ENCODE measurements at places on chromosomes 4 and X. TPM values are rescaled to one million over a fixed set of nuclear protein-coding genes. Genes with fewer than 3 reads are reported as not detected.

GRCh38 chrX:723781-724180 is 93.2 kb downstream of the SHOX start:
- peaks cover 10% of the 10 kb centered on the region for H3K4me1 ChIP-seq
- no peaks in the 10 kb centered on the region for H3K27me3 ChIP-seq
- DNase-seq = no peak
- no peak overlapping the region for H3K4me3 ChIP-seq
- H3K27ac ChIP-seq = no peak overlapping the region
- H3K36me3 ChIP-seq = no peaks in the 10 kb centered on the region

DNA sequence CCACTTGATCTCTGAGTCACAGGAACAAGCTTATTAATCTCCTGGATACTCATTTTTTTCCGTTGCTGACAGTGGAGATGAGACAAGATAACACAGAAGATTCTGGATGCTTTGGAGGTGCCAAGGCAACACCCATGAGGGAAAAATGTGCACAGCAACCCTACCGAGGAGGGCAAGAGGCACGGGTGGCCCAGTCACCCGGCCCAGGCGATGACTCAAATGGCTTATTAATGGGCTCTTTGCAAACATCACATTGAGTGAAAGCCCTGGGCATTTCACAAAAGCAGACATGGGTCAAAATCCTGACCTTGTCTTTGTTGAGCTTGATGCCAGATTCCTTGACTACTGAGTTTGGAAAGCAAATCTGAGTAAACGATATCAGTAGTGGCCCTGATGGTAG is 315.1 kb downstream of the STK32B start:
- no peaks in the 10 kb centered on the region for H3K36me3 ChIP-seq
- DNase-seq = no peak
- H3K27ac ChIP-seq = no peak overlapping the region
- no peaks in the 10 kb centered on the region for H3K4me1 ChIP-seq
- H3K4me3 ChIP-seq = no peak overlapping the region

DNA sequence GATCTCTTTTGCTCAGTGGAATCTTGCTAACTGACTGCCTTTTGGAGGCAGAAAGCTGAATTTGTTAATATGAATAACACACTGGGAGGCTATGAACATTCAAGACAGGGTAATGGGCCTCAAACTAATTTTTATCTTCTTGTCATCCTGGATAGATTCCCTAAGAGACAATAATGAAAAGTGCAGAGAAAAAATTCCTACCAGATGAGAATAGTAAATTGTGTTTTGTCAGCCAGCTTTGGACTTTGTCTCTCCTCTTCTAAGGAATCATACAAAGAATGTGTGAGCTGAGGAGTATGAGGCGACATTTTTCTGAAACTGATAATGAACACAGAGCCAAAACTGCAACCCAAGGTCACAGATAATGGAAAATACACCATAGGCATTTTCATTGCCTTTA is 649.3 kb downstream of the IQCM start:
- H3K4me3 ChIP-seq = no peak overlapping the region
- no peaks in the 10 kb centered on the region for H3K36me3 ChIP-seq
- no peaks in the 10 kb centered on the region for H3K27me3 ChIP-seq

Gene ODAM
- total RNA-seq = 3.2 TPM

Gene ENOPH1
- 28.0 TPM for total RNA-seq

- no peaks in the 10 kb centered on the region for H3K36me3 ChIP-seq
- no peak for DNase-seq
- peak overlapping the region; percentile 91 for H3K27ac ChIP-seq
- peaks cover 65% of the 10 kb centered on the region for H3K4me1 ChIP-seq
Observed at GRCh38 chr4:156969911-156970310, 1.7 kb downstream of the PDGFC start.

DNA sequence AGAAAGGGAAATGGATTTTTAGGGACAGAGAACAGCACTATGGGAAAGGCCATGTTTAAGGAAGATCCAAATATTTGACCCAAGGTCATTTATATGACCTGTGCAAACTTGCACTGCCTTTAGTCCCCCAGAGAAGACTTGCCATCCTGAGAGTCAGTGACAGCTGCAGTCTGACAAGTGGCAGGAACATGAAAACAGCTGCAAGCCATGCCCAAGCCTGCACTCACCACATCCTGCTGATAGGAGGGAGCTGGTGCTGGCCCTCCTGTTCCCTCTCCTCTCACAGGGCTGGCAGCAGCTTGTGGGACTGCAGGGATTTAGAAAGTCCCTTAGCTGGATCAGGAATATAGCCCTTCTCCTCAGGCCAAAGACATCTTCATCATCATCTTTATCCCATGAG is 187.7 kb downstream of the RAP1GDS1 start:
- H3K27ac ChIP-seq = no peak overlapping the region
- DNase-seq = no peak
- H3K27me3 ChIP-seq = no peaks in the 10 kb centered on the region

DNA sequence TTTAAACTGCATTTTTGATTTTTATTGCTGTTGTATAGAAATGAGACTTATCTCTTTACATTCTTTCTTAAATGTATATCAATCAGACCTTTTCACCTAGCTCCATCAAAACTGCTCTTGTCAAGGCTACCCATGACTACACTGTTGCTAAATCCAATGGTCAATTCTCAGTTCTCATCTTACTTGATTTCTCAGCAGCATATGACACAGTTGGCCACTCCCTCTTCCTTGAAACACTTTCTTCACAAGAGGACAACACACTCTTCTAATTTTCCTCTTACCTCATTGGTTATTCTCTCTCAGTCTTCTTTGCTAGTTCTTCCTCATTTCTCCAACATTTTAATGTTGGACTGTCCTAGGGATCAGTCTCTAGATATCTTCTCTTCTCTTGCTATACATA is 94.1 kb upstream of the CITED1 start:
- H3K36me3 ChIP-seq = peaks cover 24% of the 10 kb centered on the region
- no peak overlapping the region for H3K27ac ChIP-seq
- no peak overlapping the region for H3K4me3 ChIP-seq
- H3K27me3 ChIP-seq = no peaks in the 10 kb centered on the region

GRCh38 chr4:87500092-87500462 is 29.1 kb downstream of the SPARCL1 start:
- peaks cover 22% of the 10 kb centered on the region for H3K4me1 ChIP-seq
- no peak overlapping the region for H3K27ac ChIP-seq
- H3K27me3 ChIP-seq = no peaks in the 10 kb centered on the region
- H3K36me3 ChIP-seq = no peaks in the 10 kb centered on the region

Gene CLDN2
- total RNA-seq = not detected

Gene AKAP4
- total RNA-seq = not detected

Gene DDX53
- not detected for total RNA-seq

GRCh38 chr4:70637239-70637913 is 8.8 kb downstream of the ENAM start:
- no peak overlapping the region for H3K4me3 ChIP-seq
- no peaks in the 10 kb centered on the region for H3K27me3 ChIP-seq
- peaks cover 10% of the 10 kb centered on the region for H3K4me1 ChIP-seq
- H3K36me3 ChIP-seq = no peaks in the 10 kb centered on the region

Gene GLUD2
- total RNA-seq = 1.4 TPM

- H3K4me1 ChIP-seq = no peaks in the 10 kb centered on the region
- H3K4me3 ChIP-seq = no peak overlapping the region
- H3K36me3 ChIP-seq = no peaks in the 10 kb centered on the region
- peaks cover 2% of the 10 kb centered on the region for H3K27me3 ChIP-seq
Observed at GRCh38 chr4:42750091-42750490, 93.2 kb upstream of the ATP8A1 start.

GRCh38 chr4:143025081-143025704 is 159.5 kb upstream of the USP38 start:
- H3K36me3 ChIP-seq = peaks cover 2% of the 10 kb centered on the region
- no peaks in the 10 kb centered on the region for H3K27me3 ChIP-seq
- no peak overlapping the region for H3K27ac ChIP-seq
- no peak for DNase-seq

DNA sequence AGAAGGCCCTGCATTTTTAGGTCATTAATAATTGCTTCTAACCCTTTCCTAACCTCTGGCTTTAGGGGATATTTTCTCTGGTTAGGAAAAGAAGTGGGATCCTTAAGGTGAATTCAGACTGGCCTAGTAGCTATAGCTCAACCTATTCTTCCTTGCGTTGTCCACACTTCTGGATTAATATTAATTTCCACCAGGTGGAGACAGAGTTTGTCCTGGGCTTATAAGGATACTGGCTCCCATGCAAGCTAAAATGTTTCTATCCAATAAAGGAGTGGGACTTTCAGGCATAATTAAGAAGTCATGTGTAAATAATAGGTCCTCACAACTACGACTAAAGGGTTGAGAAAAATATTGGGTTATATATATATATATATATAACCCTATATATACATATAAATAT is 860.0 kb upstream of the POU3F4 start:
- no peak overlapping the region for H3K27ac ChIP-seq
- H3K4me1 ChIP-seq = no peaks in the 10 kb centered on the region
- H3K27me3 ChIP-seq = no peaks in the 10 kb centered on the region
- H3K36me3 ChIP-seq = no peaks in the 10 kb centered on the region
- DNase-seq = no peak
- no peak overlapping the region for H3K4me3 ChIP-seq

Measured in mesothelial cell of epicardium (in vitro differentiated cells).